ENCODE measurements at places on chromosomes 4 and X.

DNA sequence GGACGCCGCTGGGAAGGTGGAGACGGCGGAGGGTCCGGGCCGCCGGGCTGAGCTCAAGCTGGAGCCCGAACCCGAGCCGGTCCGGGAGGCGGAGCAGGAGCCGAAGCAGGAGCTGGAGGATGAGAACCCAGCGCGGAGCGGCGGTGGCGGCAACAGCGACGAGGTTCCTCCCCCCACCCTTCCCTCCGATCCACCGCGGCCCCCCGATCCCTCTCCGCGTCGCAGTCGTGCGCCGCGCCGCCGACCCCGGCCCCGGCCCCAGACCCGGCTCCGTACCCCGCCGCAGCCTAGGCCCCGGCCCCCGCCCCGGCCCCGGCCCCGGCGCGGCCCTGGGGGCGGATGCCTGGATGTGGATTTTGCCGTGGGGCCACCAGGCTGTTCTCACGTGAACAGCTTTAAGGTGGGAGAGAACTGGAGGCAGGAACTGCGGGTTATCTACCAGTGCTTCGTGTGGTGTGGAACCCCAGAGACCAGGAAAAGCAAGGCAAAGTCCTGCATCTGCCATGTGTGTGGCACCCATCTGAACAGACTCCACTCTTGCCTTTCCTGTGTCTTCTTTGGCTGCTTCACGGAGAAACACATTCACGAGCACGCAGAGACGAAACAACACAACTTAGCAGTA, 483 bp downstream of the USP27X start:
- DNase-seq = no peak

DNA sequence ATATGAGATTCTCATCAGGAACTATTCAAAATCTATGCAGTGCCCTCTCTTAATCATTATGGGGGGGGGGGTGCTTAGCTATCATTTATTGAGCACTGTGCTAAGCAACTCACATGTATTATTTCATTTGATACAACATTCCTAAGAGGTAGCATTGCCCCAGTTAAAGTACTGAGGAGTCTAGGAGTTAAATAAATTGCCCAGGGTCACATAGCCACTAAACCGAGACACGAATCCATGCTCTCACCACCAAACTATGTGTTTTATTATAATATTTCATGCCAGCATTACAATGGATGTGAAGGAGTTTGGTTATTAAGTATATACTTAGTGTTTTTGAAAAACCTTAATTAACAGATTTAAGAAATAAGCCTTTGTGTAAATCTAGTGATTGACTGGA, 131.4 kb downstream of the CBR4 start:
- no peak for DNase-seq

GRCh38 chr4:125096662-125097061, 218.1 kb upstream of the FAT4 start:
- DNase-seq = no peak

- no peak for DNase-seq
Measured at GRCh38 chr4:2750719-2751605, 5.2 kb downstream of the TNIP2 start.

DNA sequence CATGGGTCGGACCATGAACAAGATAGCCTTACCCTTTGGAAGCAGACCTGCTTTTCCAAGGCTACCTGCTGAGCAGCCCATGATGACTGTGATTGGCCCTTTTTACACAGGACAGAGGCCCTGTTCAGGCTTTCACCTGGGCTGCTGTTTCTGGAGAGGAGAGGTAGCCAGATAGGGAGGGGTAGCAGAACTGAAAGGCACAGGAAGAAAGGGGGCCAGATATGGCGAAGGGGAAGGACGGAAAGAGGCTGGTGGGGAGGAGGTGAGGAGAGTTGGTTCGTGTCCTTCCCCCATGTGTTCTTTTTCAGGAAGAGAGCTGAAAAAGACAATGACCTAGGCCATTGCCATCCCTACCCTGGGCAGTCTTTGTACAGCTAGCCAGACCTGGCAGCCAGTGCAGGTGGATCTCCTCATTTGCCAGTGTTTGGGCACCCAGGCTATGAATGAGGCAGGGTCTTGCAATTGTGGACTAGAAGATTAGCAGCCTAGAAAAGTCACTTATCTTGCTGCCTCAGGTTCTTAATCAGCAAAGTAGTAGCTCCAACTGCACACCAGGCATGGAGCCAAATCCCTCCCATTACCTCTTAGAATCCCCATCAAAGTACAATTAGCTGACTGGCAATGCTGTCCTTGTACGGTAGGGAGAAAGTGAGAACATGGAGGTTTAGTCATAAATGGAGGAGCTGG, 139.6 kb downstream of the AMMECR1 start:
- no peak for DNase-seq

GRCh38 chr4:86606809-86607208, 12.7 kb downstream of the PTPN13 start:
- DNase-seq = no peak

DNA sequence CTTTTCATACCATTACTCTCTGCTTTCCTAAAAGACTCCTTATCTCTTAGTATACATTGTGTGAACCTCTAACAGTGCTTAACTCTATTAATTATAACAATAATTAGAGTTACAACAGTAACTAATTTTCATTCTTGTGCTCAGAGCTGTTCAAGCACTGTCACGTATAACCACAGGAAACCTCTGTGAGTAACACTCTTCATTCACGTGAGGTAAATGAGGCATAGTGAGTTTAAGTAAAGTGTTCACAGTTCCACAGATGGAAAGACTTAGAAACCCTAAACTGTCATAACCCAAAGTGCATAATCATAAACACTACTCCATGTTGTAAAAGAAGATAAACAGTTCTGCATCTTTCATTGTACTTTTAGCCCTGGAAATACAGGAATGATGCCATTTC, 222.4 kb downstream of the CCSER1 start:
- no peak for DNase-seq

GRCh38 chr4:18042754-18043153, 21.2 kb upstream of the LCORL start:
- no peak for DNase-seq

GRCh38 chrX:123087326-123087725, 96.8 kb upstream of the GRIA3 start:
- no peak for DNase-seq

GRCh38 chr4:950136-951020, 18.1 kb downstream of the TMEM175 start:
- DNase-seq = no peak

DNA sequence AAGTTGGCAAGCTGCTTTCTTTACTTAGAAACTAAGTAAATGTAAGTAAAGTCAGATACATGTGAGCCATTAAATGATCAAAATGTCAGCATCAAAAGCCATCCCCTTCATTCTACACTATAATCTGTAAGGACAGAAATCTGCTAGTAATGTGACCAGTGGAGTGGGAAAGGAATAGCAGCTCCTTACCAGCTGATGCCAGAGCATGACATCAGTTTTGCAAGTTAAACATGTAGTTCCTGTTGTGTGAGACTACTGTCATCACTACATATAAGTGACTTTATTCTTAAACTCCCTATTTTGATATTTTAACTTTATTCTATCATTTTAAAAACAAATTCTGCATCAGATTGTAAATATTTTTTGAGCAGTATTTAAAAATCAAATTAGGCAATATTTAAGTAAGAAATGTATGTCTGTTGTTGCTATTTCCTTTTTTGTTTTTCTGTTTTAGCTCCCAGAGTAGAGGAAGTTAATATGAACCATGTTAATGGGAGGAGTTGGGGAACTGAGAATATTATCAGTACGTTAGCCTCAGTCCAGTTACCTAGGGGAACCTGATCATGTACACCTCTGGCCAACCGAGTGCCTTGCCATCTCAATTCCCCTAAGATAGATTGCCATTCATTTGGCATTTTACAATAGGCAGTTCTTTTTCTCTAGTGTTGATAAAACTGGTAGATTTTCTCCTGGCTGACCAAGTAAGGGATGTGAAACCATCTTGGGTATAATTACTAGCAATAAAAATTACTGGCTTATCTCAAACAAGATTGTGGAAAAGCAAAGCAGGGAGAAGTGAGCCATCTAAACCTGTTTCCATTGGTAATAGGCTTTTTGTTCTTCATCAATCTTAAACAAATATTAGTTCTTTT, 34.7 kb downstream of the CCNI start:
- DNase-seq = no peak

- DNase-seq = no peak
Measured at GRCh38 chr4:89420507-89420906, 112.9 kb upstream of the GPRIN3 start.

DNA sequence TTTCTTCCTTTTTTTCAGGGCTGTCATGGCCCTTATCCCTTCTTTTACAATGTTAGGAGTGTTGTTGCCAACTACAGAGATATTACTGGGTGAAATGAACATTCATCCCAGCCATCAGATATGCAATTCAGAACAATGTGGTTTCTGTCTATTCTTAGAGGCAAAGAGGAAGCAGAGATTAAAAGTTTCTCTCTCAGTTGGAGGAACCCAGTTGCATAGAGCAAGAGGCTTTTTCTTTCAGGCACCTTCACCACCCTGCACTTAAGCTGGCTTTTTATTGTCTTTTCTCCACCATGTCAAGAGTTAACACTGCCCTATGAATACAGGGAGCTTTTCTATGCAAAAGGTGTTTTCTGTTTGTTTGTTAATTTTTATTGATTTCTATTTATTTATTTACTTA, 1559.6 kb upstream of the IGFBP7 start:
- no peak for DNase-seq

DNA sequence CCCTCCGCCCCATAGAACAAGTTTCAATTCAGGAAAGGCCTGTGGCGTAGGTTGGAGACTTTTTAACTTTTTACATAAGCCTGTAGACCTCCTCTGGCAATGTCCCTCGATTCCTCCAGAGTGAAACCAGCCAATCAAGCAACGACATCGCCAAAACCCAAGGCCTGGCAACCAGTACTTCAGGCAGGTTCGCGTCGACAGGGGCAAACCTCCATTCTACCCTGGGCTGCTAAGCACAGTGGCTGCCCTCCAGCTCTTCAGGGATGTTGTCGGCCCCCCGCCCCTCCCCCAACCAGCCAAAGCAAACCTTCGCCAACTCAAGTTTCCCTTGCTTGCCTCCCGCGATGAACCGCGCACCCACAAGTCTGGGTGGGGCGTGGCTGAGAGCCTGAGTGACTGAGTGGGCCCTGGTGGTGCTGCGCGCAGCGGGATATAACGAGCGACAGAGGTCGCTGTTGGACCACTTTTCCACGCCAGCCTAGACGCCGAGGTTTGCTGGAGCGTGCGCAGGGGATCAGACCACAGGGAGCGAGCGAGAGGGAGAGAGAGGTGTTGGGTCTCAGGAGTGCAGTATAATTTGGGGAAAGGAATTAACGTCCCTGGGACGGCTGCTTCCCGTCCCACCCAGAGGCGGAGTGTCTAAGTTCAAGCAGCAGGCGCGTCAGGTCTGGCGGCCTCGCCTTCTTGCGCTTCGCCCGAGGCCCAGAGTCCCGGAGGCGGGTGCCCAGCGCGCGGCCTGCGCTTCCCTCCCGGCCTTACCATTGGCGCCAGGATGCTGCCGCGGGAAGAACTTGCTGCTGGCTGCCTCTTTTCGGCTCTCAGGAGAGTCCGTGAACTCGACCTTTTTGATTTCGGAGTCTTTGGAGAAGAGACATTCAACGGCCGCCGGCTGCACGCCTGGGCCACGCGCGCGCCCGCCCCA, 9.0 kb upstream of the PITX2 start:
- peak; percentile 62 for DNase-seq

- no peak for DNase-seq
Measured at GRCh38 chr4:166846939-166847338, 387.4 kb downstream of the SPOCK3 start.

DNA sequence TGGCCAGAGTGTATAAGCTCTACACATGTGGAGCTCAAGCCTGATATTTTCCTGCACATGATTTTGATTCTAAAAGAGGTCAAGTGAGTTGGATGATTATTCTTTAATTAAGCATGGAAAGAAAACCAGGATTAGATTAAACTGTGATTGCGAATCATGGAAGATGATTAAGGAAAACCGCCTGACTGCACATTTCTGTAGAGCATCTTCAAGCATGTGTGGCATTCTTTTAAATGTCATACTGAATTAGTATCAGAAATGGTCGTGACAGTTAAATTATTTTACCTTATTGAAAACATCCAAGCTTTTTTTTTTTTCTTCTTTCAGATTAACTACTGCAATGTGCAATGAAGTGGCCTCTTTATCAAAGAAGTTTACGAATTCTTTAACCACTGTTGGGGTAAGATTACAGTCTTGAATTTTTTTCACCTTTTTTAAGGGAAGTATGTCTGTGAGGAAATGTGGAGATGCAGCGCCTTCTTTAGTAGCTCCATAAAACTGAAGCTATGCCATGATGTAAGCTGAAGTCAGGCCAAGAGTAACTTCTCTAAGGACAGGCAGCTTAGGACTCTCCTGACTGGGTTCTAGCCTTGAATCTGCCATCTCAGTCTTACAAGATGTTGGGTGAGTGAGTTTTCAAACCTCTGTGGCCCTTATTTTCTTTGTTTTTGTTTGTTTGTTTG, 67.9 kb downstream of the FAM114A1 start:
- DNase-seq = no peak

GRCh38 chr4:187663076-187663475, 332.5 kb upstream of the ZFP42 start:
- DNase-seq = no peak

DNA sequence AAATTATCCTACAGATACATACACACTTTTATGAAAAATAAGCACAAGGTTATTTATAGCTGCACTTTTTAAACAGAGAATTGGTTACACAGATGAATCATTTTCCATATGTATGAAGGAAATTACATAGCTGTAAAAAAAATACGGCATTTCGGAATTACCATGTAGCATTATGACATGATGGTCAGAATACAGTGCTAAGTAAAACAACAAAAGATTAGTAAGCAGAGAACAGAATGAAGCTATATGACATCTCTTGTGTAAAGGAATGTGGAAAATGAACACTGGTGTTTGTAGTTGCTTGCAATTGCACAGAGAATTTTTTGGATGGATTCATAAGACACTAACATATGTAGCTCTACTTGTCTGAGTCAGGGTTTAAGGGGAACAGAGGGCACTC, 1222.0 kb upstream of the PRKX start:
- no peak for DNase-seq

DNA sequence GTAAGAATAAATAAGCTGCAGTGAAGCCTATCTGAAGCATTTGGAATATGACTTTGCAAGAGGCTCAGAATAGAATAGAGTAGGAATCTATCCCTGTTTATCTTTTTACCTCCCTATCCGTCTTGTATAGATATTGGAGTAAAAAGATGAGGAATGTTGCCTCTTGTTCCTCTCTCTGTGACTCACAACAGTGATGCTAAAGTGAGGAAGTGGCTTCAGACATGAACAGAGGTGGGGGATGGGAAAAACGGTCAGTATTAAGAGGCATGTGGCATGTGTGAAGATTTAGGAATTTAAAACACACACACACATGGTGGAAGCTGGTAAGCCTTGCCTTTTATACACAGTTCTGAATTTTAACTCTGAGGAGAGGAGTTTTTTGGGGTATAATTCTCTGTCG, 3.8 kb upstream of the DCAF4L1 start:
- DNase-seq = no peak

All from substantia nigra (tissue), 51 donors.